ENCODE measurements at places on chromosomes 11 and 22.

DNA sequence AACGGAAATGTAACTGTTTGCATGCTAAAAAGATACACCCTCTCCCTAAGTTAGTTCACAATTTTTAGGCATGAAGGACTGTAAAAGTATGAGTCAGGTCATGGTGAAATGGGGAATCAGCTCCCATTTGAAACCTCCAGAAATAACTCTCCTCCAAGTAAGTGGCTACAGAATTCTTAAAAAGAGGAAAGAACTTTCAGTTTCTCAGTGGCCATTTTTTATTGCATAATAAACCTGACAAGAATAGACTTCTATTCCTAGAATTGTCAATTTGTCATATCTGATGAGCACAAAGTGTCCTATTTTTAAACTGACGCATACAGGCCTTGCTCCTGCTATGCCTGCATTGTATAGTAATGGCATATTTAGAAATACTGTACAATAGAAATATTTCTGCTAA is 612.2 kb downstream of the CNTN5 start:
- no peaks in the 10 kb centered on the region for H3K4me1 ChIP-seq
- H3K36me3 ChIP-seq, result no peaks in the 10 kb centered on the region
- H3K27ac ChIP-seq, result no peak overlapping the region
- H3K27me3 ChIP-seq, result no peaks in the 10 kb centered on the region
- no peak for DNase-seq

GRCh38 chr11:65077451-65077850 is 6.4 kb downstream of the CDCA5 start:
- H3K4me1 ChIP-seq, result no peaks in the 10 kb centered on the region
- no peak for DNase-seq
- no peaks in the 10 kb centered on the region for H3K36me3 ChIP-seq
- no peak overlapping the region for H3K4me3 ChIP-seq

DNA sequence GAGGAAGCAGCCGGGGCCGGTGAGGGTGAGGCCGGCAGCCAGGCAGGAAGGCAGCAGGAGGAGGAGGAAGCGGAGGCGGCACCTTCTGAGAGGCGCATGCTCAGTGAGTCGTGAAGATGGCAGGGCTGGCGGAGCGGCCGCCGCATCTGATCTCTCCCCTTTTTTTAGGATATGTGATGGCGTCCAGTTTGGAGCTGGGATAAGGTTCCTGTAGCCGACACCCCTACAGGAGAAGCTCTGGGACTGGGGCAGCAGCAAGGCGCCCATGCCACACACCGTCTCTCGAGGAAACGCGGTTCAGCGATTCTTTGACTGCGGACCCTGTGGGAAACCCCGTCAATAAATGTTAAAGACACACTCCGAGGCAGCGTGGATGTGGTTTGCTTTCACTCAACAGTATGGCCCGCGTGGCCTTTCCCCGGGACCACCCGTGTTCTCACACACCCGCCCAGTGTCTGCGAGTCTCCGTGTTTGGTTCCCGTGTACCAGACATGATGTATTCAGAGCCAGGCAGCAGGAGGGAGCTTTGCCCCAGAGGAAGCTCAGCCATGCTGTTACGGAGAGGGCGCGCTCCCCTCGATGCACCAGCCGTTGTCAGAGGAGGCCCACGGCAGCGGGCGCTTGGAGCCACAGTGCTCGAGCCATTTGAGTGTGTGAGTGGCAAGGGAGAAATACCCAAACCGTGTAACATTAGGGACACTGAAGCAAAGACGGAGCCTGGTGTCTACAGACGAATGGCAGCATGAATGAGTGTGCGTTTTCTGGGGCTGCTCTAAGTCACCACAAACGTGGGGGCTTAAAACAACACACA is 27.7 kb upstream of the PARVB start:
- no peak overlapping the region for H3K4me3 ChIP-seq
- H3K27me3 ChIP-seq, result no peaks in the 10 kb centered on the region
- peak; percentile 25 for DNase-seq
- no peak overlapping the region for H3K27ac ChIP-seq
- H3K4me1 ChIP-seq, result no peaks in the 10 kb centered on the region

GRCh38 chr11:812390-812789 is 2.6 kb downstream of the RPLP2 start:
- H3K27me3 ChIP-seq, result no peaks in the 10 kb centered on the region
- no peaks in the 10 kb centered on the region for H3K4me1 ChIP-seq
- H3K27ac ChIP-seq, result no peak overlapping the region
- H3K36me3 ChIP-seq, result peaks cover 62% of the 10 kb centered on the region
- no peak overlapping the region for H3K4me3 ChIP-seq

DNA sequence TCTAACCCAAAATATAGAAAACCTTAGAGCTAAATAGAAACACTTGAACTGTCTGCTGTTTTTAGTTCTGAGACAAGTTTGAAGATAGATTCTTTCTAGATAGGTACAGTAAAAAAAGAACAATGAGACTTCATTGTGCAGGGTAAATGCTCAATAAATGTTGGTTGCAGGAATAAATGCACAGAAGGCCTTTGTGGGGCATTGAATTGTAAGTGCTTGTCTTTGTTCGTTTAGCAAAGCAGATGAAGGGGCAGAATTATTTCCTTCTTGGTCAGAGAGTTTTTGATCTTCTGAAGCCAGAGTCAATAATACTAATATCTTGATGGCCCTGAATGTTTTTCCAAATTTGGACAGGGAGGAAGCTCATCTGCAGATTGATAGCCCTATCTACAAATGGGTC is 340.4 kb downstream of the OPCML start:
- H3K4me1 ChIP-seq, result no peaks in the 10 kb centered on the region
- H3K27ac ChIP-seq, result no peak overlapping the region
- H3K27me3 ChIP-seq, result no peaks in the 10 kb centered on the region
- no peaks in the 10 kb centered on the region for H3K36me3 ChIP-seq

GRCh38 chr11:68461575-68461917 is 994 bp downstream of the PPP6R3 start:
- H3K27ac ChIP-seq, result peak overlapping the region; percentile 0
- peak overlapping the region; percentile 100 for H3K4me3 ChIP-seq
- no peaks in the 10 kb centered on the region for H3K27me3 ChIP-seq

All from small intestine (tissue), 16 donors.